ENCODE measurements at places on chromosomes 4 and X.

DNA sequence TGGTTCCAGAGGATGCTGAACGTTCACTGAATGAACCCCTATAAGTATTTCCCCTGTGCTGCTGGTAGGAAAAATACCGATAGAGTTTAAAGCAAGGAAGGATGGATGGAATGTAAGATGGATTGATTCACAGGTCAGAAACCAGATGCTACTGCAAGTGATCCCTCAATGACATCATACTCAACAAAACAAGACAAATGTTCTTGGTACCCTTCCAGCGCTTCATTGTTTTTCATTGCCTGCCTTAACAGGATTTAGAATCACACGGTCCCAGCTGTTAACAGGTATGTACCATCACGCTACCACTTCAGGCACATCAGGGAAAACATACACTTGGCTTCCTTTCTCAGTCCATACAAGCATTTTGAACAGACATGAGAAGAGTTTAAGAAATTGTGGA lies 118.1 kb upstream of the TLR3 start:
- DNase-seq = no peak

- DNase-seq = no peak
These were observed 260.6 kb downstream of the NKX6-1 start for GRCh38 chr4:84238247-84239090.

DNA sequence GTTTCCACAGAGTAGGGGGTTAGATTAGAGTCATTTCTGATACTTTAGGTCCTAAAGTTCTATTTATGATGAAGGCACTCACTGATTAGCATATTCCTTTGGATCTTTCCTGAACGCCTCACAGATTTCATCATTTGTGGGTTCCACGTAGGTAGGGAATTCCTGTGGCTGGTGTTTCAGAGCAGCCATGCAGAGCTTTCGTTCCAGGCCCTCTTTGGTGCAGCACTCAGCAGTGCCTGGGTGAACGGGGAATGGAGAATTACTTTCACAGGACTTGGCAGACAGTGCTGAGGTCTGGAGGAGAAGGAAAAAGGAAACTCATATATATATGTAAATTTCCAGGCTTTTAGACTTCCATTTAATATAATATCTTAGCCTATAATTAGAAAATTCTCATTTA lies 18.5 kb downstream of the GC start:
- DNase-seq = no peak

DNA sequence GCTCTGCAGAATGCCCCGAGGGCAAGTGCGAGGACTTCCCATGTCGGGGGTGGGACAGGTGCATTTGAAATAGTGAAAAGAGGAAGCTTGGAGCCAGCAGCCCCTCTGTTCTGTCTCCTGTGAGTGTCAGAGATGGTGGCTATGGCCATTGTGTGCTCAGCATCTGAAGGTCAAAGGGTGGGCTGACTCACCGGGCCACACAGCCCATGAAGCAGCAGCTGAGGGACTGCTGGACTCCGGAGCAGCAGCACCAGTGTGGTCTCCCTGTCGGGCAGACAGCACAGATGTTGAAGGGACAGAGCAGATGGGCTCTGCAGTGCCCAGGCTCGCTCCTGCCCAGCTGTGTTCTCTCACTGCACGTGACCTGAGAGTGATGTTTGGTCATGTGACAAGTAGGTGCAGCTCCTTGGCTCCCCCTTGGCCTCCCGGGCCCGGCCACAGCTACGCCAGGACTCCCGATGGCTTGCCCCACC lies 53.5 kb downstream of the TBC1D14 start:
- no peak for DNase-seq

DNA sequence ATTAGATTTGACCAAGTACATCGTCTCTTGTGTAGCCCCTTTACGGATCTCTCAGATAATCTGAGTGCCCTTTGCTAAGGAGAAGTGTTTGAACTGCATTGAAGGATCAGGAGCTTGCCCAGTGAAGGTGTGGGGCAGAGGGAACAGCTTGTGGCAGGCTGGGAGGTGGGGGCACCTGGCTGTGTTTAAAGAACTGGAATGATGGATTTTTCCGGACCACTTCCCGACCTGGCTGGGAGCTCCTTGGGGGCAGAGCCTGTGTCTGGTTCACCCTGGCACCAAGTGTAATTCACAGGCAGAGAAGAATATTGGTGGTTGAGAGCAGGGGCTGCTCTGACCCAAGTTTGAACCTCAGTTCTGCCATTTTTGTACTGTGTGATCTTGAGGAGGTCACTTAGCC lies 18.5 kb downstream of the TBC1D14 start:
- no peak for DNase-seq

GRCh38 chr4:47274901-47275300 lies 188.6 kb downstream of the COMMD8 start:
- no peak for DNase-seq

DNA sequence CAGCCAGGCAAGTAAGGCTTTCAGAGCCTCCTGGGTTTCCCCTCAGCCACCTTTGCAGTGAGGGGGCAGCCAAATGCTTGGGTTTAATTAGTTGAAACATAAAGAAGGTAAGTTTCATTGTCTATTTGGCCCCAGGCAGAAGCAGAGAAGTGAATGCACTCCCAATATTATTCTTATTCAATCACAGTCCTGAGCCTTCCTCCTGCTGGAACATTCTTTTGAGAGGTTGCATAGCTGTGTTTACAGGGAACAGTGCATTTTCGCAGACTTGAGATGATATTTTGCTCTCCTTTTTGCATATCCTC lies 13.9 kb downstream of the SLC2A9 start:
- no peak for DNase-seq

DNA sequence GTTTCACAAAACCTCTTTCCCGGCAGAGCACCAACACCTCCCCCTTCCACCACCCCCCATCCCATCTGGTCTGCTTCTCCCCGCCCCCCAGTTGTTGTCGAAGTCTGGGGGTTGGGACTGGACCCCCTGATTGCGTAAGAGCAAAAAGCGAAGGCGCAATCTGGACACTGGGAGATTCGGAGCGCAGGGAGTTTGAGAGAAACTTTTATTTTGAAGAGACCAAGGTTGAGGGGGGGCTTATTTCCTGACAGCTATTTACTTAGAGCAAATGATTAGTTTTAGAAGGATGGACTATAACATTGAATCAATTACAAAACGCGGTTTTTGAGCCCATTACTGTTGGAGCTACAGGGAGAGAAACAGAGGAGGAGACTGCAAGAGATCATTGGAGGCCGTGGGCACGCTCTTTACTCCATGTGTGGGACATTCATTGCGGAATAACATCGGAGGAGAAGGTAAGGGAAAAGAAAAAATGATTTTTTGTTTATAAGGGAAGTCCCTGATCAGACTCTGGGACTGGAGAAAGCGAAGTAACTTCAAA lies at the start of gene PDGFRA:
Gene PDGFRA (plus strand): TSS at position 333 of the 541 bp plus-strand sequence. CDS start 29,476 bp downstream, outside the sequence.
- DNase-seq = no peak

DNA sequence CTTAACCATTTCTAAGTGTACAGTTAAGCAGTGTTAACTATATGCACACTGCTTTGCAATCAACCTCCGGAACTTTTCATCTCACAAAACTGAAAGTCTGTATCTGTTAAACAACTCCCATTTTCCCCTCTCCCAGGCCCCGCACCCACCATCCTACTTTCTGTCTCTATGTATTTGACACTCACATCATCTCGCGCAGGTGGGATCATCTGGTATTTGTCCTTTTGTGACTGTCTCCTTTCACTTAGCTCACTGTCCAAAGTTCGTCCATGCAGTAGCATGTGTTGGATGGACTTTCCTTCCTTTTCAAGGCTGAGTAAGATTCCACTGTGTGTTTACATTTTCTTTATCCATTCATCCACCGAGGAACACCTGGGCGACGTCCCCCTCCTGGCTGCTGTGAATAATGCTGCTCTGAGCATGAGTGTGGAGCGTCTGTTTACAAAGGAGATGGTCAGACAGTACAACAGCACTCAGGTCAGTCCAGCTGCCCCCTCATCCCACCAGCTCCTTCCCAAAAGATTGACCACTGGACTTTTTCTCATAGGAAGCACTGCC lies 39.8 kb downstream of the DCTD start:
- no peak for DNase-seq

GRCh38 chr4:141636771-141637460 lies 533 bp downstream of the IL15 start:
- no peak for DNase-seq

GRCh38 chrX:78934866-78935265 lies 10.3 kb upstream of the P2RY10 start:
- DNase-seq = no peak

DNA sequence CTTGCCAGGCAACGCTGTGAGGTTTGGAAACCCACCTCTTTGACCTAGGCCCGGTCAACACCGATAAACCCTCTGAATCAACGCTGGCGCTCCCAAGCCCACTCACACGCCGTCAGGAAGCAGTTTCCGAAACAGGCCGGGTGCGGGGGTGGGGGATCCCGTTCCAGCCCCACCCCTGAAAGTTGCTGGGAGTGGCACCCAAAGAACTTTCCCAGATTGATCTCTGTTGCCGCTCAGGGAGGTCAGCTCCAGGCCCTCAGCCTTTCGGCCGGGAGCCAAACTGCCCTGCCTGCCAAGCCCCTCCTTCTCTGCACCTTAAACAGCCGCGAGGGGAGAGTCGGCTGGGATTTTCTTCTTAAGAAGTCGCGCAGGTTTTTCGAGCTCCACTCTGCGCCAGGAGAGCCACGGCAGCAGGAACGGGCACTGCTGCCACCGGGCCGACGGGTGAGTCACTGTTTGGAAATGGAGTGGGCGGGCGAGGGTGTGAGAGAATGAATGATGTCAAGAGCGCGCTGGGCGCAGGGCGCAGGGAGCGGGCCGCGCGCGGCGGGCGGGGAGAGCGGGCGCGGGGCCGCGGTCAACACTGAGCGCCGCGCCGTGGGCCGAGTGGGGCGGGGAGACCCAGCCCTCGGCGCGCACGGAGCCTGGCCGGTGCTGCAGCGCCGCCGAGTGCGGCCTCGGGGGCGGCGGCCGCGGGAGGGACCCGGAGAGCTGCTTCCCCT lies at the start of gene SGMS2:
Gene SGMS2 (plus strand): TSS at position 583 of the 722 bp plus-strand sequence. CDS start 70,622 bp downstream, outside the sequence.
- DNase-seq = peak; percentile 35

GRCh38 chr4:182105416-182105815 lies 137.8 kb upstream of the TENM3 start:
- DNase-seq = no peak

DNA sequence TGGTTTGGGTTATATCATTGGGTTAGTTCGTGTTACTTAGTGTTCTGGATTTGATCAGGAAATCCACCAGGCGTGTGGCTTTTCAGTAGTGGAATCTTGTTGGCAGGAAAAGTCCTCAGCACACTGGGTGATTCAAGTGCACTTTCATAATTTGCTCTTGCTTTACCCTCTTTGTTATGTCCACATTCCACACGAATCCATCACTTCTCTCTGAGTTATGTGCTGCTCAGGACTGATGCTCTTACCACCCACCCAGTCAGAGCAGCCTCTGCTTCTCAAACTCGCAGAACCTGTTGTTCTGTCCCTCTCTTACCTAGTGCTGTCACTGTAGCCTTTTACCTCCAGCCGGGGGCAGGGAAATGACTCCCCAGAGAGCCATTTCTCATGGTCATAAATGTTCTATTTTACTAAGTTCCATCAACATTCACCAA lies 37.2 kb upstream of the SCRG1 start:
- DNase-seq = no peak

DNA sequence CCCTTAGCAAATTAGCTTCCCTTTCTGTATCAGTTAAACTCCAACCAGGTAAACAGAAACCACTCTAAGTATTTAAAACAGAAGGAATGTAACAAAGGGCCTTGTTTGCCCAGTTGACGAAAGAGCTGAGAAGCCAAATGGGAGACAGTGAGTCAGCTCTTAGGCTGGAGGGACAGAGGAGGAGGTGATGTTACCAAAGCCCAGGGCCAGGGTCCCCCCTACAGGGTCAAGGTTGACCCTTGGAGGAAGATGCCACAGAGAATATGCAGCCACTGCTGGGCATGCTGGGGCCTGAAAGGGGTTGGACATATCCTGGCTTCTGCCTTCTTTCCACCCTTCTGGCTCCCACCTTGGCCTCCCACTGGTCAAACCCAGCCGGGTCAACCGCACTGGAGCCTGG lies 38.3 kb upstream of the LGI2 start:
- no peak for DNase-seq

DNA sequence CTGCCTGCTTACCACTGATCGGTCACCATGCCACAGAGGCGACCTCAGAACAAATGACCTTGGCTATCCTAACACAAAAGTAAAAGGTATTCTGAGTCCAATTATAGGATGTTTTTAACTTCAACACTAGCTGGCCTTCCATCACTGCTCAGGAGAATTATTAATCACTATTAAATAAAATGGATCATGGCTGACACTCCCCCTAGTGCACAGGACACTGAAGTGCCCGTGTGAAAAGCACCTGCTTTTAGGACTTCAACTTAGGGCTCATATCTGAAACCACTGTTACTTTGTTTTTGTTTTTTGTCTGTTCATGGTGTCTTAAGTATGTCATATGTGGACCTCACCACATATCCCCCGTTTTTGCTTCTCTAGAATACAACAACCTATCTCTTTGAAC lies 33.9 kb downstream of the STX18 start:
- no peak for DNase-seq

DNA sequence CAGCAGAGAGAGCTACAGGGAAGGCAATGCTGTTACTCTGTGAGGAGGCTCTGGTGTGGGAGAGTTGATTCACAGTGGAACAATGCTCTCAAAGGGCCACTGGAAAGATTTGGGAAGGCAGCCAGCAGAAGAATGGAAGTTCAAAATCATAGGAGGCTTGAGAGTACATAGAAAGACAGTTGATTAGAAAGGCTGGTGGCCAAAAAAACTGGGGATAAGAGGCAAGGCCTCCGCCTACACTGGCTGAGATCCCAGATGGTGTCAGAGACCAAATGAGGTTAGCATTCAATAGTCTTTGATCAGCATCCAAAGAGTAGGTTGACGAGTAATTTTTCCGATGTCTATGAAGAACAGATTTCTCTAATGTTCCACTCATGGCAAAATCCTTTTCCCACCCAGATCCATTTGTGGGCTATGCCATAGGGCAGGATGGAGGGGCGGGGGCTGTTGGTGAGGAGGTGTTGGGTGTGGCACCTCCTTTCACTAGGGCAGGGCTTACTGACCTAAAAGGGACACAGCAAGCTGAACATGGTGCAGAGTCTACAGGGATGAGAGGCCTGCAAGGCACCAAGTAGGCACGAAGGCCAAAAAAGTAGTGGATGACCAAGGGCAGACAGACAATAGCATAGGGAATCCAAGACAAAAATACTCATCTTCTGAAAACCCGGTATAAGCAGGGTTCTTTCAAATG lies 15.1 kb downstream of the TEC start:
- no peak for DNase-seq

- no peak for DNase-seq
These were observed 1.0 kb downstream of the RASGEF1B start for GRCh38 chr4:81470456-81471297.

DNA sequence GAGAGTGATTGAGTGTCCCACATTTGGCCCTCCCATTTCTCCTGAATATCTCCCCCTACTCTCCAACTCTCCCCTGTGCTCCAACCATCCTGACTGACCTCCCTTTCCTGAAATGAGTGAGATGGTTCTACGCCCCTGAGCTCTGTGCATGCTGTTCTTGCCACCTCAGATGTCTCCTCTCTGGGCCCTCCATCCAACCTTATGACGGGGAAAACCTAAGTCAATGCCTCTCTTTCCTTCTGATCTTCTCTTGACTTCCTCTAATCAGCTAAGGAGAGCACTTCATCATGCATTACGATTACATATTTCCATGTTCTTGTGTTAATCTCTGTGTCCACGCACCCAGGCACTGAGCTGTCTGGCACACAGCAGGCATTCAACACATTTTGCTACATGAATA lies 1.1 kb upstream of the TNIP3 start:
- DNase-seq = no peak

GRCh38 chr4:8761824-8762205 lies 109.8 kb downstream of the HMX1 start:
- no peak for DNase-seq
